D341Med (cell line): ENCODE measurements at places on chromosomes 2 and 18.
A peak's percentile ranks its signal among the peaks of the same experiment; 100 is the strongest.

- no peak for DNase-seq
Measured at GRCh38 chr2:172090044-172090961, 5.0 kb downstream of the DLX1 start.

DNA sequence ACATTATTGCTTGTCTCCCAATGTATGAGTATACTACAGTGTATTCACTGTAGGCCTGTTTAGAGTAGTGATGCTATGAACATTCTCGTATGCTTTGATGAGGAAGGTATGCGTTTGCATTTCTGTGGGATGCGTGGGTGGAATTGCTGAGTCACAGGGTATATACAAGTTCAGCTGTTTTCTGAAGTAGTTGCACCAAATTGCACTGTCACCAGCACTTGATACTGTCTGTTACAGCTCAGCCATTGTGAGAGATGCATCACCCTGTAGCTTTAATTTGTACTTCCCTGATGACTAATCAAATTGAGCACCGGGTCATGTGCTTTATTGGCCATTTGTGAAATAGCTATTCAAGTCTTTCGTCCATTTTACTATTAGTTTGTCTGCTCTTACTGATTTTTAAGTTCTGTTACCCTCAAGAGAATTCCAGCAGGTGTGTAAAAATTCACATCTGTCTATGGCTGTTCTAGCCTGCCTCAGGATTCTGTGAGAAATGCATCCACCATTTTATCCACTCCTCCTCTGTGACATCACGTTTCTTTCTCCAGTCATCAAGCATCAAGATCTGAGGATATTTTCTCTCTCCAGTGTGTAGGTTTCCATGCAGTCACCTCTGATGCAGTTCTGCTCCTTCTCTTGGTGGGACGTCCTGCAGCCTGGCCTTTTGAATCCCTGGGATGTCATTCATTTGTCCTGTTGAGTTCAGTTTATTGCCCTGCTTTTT is 72.5 kb downstream of the DGKD start:
- DNase-seq = no peak

DNA sequence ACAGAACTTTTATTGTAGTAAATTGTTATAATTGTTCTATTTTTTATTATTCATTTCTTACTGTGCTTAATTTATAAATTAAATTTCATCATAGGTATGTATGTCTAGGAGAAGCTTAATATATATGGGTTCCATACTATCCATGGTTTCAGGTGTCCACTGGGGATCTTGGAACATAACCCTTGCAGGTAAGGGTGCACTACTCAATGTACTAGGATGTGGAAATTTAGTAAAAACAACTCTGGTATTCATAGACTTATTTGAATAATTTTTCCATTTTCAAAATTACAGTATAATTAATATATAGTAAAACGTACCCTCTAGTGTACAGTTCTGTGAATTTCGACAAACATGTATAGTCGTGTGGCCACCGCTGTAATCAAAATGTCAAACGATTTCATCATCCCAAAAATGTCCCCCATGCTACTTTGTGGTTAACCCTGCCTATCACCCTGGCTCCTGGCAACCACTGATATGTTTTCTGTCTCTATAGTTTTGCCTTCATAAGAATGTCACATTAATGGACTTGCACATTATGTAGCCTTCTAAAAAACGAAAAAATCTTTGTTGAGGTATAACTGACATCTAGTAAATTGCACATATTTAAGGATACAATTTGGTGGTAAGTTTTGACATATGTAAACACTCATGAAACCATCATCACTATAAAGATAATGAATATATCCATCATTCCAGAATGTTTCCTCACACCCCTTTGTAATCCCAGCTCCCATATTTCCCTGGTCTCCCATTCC is 45.7 kb downstream of the ARL5A start:
- no peak for DNase-seq

DNA sequence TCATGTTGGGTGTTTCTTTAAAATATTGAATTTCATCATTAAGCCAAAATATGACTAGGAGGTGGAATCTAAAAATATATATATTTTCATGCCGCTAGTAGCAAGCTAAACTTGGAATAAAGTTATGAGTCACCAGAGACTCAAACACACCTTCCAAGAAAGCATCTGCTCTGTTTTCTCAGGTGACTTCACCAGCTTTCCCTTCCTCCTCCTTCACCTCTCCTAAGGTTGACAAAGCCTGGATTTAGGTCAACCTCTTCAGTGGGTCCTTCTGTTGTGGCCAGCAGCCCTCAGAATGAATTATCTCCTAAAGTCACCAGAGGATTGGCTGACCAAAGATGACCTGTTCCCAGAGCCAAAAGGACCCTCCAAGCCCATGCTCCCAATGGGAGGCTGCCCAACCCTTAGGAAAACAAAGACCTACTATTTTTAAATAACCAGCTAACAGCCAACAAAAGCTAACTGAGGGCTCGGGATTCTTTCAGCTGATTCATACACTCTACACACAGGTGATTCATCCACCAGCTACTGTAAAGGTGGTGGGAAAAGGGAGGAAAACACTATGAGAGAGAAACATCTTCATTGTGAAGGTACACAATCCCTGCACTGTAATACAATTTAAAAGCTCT is 113.9 kb downstream of the MYO5B start:
- DNase-seq = no peak

- DNase-seq = no peak
Measured at GRCh38 chr2:195319112-195319460, 337.9 kb upstream of the SLC39A10 start.

GRCh38 chr18:63320123-63320974 is 780 bp upstream of the BCL2 start:
- DNase-seq = peak; percentile 92
